ENCODE measurements at places on chromosomes 4 and X. TPM values are rescaled to one million over a fixed set of nuclear protein-coding genes. Genes with fewer than 3 reads are reported as not detected.

The HS3ST1 gene
- 0.12 TPM for total RNA-seq

The POF1B gene
- total RNA-seq, result 2.9 TPM

The SEPTIN11 gene
- 26.3 TPM for total RNA-seq

The SMAD1 gene
- total RNA-seq, result 11.2 TPM

The LRCH2 gene
- 0.04 TPM for total RNA-seq

The PWWP3B gene
- not detected for total RNA-seq

The LRAT gene
- total RNA-seq, result not detected

The SULT1B1 gene
- not detected for total RNA-seq

The FTSJ1 gene
- total RNA-seq, result 72.2 TPM

The FAM184B gene
- total RNA-seq, result 0.02 TPM

The RHOXF1 gene
- not detected for total RNA-seq

The AMMECR1 gene
- total RNA-seq, result 7.8 TPM

The AMOT gene
- total RNA-seq, result 0.54 TPM

The SORCS2 gene
- total RNA-seq, result 5.2 TPM

The FLNA gene
- 1,470 TPM for total RNA-seq

The LGI2 gene
- 0.15 TPM for total RNA-seq

The TET2 gene
- 2.2 TPM for total RNA-seq

The FDCSP gene
- total RNA-seq, result not detected

The RS1 gene
- total RNA-seq, result not detected

The SATL1 gene
- 0.05 TPM for total RNA-seq

The MAGEA12 gene
- total RNA-seq, result 0.19 TPM

The SH3D19 gene
- 28.2 TPM for total RNA-seq

The MYOZ2 gene
- total RNA-seq, result not detected

The KCTD8 gene
- not detected for total RNA-seq

The TEX11 gene
- total RNA-seq, result not detected

The RPS6KA6 gene
- total RNA-seq, result 4.3 TPM

The GLUD2 gene
- total RNA-seq, result 2.6 TPM

The PABPC4L gene
- 0.07 TPM for total RNA-seq

The TRIM2 gene
- 0.90 TPM for total RNA-seq

The PNCK gene
- total RNA-seq, result 0.51 TPM

The EXOC1L gene
- total RNA-seq, result not detected

The NMU gene
- 0.97 TPM for total RNA-seq

The PRAF2 gene
- total RNA-seq, result 43.5 TPM

The CDKL2 gene
- total RNA-seq, result 0.99 TPM

The ANXA3 gene
- total RNA-seq, result 59.1 TPM

The WFS1 gene
- total RNA-seq, result 14.0 TPM

The STK32B gene
- total RNA-seq, result 22.0 TPM

The UGT2B11 gene
- not detected for total RNA-seq

The UGT2B17 gene
- not detected for total RNA-seq

The CLDN22 gene
- not detected for total RNA-seq

The ITM2A gene
- total RNA-seq, result 0.38 TPM

The GPR34 gene
- total RNA-seq, result 0.06 TPM

The AIFM1 gene
- 76.6 TPM for total RNA-seq

The YY2 gene
- total RNA-seq, result 3.0 TPM

The P2RY4 gene
- not detected for total RNA-seq

The LRIT3 gene
- 0.06 TPM for total RNA-seq

The ADH1B gene
- total RNA-seq, result not detected

The MAGEA1 gene
- total RNA-seq, result 0.16 TPM

The GPRASP2 gene
- total RNA-seq, result 4.7 TPM

The LAP3 gene
- total RNA-seq, result 35.8 TPM

The PAGE4 gene
- not detected for total RNA-seq

The NXF2B gene
- not detected for total RNA-seq

The SHISA3 gene
- total RNA-seq, result not detected

The MAGEE2 gene
- not detected for total RNA-seq

The PPEF1 gene
- total RNA-seq, result 1.3 TPM

The TMPRSS11B gene
- not detected for total RNA-seq

The CABS1 gene
- not detected for total RNA-seq
